ENCODE measurements at places on chromosomes 16 and 17.

DNA sequence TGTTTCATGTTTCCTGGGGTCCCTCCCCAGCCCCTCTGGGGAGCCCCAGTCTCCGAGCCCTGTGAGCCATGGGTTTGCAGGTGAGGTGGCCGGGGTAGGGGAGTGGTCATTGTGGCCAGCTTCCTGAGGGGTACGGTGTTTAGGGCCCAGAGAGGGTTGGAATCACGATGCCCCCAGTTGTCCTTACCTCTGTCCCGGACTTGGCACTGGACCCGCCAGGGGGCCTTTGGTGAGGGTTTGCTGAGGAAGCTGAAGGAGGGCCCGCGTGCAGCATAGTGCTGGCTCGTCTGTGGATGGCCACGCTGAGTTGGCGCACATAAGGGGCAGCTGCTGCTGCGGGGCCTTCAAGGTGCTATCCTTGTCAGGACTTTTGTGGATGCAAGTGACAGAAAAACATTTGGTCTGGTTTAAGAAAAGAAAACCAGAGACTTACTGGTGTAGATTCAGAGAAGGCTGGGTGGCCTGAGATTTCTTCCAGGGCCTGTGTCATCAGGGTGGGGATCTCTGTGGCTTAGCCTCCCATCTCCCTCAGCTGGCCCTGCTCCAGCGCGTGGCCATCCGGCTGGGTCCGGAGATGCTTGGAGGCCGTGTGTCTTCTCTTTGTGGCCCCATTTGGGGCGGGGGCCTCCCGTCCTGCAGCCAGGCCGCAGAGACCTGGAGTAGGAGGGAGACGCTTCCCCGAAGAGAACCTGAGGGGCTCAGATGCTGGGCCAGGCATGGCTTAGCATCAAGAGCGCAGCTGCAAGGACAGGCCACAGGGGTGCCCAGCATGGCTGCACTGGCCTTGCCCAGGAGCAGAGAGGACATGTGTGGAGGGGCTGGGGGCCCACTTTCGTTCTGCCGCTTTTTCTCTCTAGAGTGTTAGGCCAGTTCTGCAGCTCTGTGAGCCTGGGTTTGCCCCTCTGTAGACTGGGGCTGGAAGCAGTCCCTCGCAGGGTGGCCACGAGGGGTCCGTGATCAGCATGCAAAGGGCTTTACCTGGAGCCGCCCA lies 33.7 kb upstream of the NUDT16L1 start:
- ATAC-seq, result no peak

DNA sequence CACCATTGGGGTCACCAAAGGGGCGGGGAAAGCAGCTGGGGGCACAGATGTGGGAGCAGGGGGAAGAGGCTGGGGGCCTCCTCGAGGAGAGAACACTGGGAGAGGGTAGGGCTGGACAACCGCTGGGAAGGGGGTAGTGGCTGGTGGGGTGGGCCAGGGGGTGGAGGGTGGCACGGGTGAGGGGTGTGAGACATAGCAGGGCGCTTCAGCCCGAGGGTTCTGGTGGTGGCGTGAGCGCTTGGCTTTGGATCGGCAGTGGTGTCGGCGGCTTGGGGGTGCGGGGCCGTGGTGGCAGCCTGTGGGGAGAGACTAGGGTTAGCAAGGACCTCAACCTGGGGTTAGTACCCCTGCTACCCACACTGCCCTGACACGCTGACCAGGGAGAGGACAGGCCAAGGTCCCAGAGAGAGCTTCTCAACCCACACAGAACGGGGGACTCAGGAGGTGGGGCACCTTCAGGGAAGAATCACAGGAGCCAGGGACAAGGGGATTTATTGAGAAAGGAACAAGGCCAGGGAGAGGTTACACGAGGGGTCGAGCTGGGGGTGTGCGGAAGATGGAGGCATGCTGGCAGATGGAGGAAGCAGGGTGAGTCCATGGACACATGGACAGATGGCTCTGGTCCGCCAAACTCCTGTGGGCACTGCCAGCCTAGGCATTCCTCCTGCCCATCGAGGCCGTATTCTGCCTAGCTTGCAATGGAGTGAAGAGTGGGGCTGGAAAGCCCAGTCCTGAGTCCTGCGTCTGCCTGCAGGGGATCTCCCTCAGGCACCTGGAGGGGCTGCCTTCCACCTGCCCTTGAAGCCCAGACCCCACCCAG lies 8.4 kb downstream of the PER1 start:
- ATAC-seq, result no peak

- ATAC-seq, result peak; percentile 30
Measured at GRCh38 chr16:81627024-81627423, 152.1 kb upstream of the PLCG2 start.

GRCh38 chr17:47281216-47281615 lies 27.6 kb downstream of the ITGB3 start:
- no peak for ATAC-seq

GRCh38 chr16:19186408-19186807 lies 18.4 kb downstream of the SYT17 start:
- ATAC-seq, result no peak

DNA sequence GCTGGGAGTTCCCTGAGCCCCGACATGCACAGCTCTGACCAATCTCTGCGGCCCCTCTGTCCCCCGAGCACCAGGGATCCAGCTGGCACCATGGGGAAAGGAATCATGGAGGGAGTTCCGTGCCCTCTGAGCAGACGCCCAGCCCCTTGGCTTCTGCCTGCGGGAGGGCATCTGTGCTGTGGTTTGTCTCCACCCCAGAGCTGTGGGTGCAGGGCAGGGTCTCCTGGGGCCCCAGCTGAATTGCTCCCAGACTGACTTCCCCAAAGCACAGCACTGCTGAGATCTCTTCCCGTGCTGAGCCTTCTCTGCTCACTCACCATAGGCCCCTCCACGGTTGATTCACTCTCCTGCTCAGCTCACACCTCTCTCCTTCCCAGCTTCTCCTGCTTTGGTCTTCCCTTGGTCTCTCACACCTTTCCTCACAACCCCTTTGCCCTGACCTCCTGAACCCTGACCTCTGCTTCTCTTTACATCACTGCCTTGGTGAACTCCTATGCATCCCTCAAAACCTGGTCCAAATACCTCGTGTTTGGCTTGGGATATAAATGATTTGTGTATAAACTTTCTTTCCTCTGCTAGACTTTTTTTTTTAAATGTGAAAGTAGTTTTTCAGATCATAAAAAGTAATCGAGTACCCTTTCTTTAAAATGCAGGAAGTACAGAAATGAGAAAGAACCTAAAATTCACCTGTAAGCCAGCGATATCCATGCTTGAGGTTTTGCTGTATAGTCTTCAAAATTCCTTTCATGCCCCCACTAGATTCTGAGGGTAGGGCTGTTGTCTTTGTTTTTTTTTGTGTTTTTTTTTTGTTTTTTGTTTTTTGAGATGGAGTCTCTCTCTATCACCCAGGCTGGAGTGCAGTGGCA lies 265.3 kb downstream of the SEC14L1 start:
- ATAC-seq, result no peak

DNA sequence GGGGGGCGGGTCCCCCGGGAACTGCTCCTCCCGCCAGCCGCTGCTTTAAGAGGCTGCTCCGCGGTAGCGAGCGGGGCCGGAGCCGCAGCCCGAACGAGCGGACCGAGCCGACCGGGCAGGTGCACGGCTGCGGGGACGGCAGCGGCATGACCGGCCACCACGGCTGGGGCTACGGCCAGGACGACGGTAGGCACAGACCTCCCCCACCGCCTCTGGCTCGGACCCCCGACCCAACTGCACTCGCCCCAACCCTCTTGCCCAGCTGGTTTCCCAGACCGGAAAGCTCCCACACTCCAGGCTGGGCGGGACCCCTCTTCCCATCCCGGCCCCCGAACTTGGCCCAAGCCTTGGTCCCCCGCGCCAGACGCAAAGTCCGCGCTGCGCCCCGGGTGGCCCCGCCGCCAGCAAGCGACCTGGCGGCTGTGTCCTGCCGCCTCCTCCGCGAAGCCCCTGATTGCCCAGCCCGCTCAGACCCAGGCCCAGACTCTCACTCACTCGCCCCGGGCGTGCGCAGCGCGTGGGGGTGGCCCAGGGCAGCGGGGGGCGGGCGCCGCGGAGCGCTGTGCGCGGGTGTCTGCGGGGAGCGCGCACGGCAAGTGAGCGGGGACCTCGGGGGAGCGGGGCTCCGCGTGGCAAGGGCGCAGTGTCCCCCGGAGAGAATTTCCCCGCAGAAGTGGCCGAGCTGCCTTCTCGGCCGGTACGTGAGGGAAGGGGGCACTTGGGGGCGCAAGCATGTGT lies at the start of gene CA7:
TSS of gene CA7 (plus strand) at position 73 of the 738 bp plus-strand sequence. CDS start at position 147, 74 bp downstream.
- ATAC-seq, result no peak

GRCh38 chr16:73447846-73448245 lies 399.9 kb upstream of the ZFHX3 start:
- no peak for ATAC-seq

DNA sequence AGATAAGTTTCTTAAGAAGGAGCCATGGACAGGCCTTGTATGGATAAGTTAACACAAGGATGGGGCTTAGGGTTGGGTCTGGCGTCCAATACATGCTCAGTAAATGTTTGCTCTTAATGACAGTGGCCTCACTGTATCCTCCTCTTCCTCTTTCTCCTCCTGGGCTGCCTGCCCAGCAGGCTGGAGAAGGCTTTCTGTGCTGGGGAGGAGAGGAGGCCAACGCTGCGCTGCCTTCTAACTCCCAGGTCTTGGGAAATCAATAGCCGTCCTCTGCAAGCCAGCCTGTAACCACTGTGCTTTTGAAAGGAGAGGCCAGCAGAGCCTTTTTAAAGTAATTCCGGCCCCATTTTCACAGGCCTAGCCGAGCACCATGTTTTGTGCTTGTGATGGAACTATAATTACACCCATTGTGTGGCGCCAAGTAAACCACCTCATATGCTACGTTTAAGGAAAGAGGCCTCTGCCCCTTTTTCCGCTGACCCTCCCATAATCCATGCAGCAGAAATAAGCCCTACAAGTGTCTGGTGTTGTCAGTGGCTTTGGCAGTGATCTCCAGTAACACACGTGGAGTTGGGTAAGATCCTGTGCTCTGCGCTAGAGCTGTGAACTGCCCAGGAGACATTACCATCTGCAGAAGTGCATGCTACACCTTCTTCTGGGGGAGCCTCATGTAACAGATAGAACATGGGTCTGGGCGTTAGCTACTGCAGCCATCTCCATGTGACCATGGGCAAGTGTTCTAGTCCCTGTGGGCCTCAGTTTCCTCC lies 368.2 kb downstream of the SNX29 start:
- ATAC-seq, result no peak

- ATAC-seq, result no peak
Measured at GRCh38 chr17:63438092-63439051, 7.7 kb downstream of the CYB561 start.

DNA sequence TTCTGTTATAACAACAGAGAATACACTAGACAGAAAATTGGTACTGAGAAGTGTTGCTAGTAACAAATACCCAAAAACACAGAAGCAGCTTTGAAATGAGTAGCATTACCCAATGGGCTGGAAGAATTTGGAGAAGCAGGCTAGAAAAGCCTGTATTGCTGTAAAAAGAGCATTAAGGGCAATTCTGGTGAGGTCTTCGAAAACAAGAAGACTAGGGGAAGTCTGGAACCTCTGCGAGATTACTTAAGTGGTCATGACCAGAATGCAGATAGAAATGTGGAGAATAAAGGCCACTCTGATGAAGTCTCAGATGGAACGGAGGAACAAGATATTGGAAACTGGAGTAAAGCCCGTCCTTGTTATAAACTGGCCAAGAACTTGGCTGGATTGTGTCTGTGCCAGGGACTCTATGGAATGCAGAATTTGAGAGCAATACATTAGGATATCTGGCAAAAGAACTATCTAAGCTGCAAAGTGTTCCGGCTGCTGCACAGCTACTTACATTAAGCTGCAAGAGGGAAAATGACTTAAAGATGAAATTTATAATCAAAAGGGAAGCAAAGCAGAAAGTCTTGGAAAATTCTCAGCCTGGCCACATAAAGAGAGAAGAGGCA lies 44.9 kb upstream of the PEMT start:
- ATAC-seq, result no peak

GRCh38 chr16:608019-608418 lies 18.2 kb downstream of the RAB40C start:
- peak; percentile 98 for ATAC-seq

- no peak for ATAC-seq
Measured at GRCh38 chr16:62816971-62817519, 780.8 kb upstream of the CDH8 start.

DNA sequence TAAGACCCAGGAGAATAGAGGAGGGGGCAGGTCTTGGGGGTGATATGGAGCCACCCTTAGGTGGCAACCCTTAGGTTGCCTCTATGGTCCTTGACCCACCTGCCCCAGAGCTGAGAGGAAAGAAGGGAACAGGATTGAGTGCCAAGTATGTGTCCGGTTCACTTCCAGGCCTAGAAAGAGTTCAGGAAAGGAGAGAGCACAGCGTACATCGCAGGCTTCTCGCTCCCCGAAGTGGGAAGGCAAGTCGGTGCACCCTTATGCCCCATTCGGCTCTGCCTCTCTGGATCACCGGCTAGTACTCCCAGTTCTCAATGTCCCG lies 631 bp downstream of the SP6 start:
- no peak for ATAC-seq

All from activated T-helper 17 cell treated with anti-CD3 and anti-CD28 coated beads, Interleukin-2, amount 50 U/mL, for 72 hours (primary cell).